Pons (tissue), 1 donor: ENCODE measurements at places on chromosomes 4 and X.

GRCh38 chrX:81201671-81202455 lies at the start of the genes HMGN5 and SH3BGRL:
HMGN5 (minus strand) TSS chrX:81201913; CDS start chrX:81121549, 80,364 bp downstream.
SH3BGRL (plus strand) TSS chrX:81202102; CDS start chrX:81202201, 99 bp downstream.
- DNase-seq: peak; percentile 79

- DNase-seq: no peak
These were observed 6.4 kb upstream of the HAUS7 start for GRCh38 chrX:153476666-153477363.

DNA sequence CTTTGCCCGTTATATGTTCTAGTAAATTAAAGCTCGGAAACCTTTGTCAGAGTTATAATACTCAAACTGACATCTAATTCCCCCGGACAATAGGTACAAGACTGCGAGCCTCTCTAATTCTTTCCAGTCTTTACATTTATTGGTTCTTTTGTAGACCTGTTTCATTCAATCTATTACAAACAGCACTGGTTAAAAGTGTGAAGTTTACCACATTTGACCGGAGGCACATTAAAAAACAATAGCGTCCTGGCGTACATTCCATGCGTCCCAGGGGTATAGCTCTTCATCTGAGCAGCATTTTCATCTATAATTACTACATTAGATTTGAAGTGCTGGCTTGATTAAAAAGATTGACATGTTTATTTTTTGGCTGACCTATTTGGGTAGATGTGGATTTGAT lies 49.9 kb upstream of the TENM3 start:
- DNase-seq: no peak

DNA sequence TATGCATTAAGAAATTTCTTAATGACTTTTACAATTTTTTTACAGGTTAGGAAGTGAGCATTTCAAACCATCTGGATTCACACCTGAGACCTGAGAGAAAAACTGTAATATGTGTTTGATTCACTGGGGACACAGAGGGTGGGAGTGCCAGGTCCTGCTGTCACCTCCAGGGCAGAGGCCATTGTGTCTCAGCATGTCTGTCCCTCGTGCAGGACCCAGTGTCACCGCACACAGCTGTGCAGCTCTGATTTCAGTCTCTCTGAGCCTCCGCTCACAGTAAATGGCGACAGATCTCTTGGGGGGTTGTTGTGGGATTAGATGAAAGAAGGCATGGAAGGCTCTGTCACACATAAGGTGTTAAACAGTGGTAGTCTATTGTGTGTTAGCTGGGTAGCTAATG lies 23.0 kb upstream of the CLDN24 start:
- no peak for DNase-seq

- DNase-seq: peak; percentile 98
These were observed 72.1 kb upstream of the IGFBP7 start for GRCh38 chr4:57182132-57182874.

GRCh38 chr4:177505171-177505615 lies 63.0 kb upstream of the AGA start:
- DNase-seq: no peak

- no peak for DNase-seq
These were observed 137.5 kb downstream of the PALLD start for GRCh38 chr4:168634276-168634802.

- no peak for DNase-seq
These were observed 20.1 kb upstream of the TCEAL4 start for GRCh38 chrX:103565197-103565596.

- no peak for DNase-seq
These were observed 20.5 kb downstream of the SLC25A5 start for GRCh38 chrX:119488749-119489148.

GRCh38 chr4:108140328-108140727 lies 28.4 kb downstream of the LEF1 start:
- no peak for DNase-seq

GRCh38 chr4:138983690-138984089 lies 31.9 kb upstream of the NOCT start:
- no peak for DNase-seq

DNA sequence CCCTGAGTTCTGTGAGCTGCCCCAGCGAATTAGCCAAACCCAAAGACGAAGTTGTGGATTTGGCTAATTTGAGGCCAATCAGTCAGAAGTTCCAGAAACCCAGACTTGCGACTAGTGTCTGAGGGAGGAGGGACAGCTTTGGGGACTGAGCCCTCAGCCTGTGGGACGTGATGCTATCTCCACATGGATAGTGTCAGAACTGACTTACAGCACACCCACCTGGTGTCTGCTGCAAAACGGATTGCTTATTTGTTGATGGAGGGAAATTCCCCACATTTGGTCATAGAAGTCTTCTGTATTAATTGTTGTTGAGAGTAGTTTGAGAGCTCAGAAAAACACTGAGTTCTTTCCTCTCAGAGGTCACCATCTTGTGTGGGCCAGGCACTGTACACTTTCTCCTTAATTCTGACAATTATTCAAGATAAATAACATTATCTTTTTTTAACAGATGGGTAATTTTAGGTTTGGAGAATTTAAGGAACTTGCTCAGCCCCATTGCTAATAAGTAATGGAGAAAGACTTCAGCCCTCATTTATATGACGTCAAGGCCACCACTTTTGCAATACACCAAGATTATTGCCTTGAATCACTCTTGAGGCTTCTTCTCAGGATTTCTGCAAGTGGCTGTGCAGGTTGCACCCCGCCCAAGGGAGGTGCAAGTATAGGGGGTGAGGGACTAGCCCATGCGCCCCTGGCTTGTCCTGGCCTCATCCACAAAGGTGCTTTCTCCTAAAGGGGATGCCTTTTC lies 16.7 kb downstream of the CLRN2 start:
- no peak for DNase-seq

GRCh38 chr4:80713409-80713808 lies 317.1 kb upstream of the BMP3 start:
- no peak for DNase-seq

DNA sequence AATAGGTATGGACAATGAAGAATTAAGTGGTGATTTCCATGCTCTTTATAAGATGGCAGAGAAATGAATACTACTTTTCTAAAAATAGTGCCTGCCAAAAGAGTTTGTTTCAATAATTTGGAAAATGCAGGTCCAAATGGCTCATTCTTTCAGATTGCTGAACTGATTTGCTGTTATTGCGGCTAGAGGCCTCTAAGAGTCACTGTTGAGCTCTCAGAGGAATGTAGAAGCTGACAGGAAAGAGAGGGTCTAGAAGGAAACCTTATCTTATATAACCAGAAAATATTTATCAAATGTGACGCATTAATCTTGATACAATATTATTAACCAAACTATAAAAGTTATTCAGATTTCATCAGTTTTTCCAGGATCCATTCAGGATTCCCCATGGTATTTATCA lies 65.7 kb upstream of the PAGE1 start:
- peak; percentile 20 for DNase-seq

DNA sequence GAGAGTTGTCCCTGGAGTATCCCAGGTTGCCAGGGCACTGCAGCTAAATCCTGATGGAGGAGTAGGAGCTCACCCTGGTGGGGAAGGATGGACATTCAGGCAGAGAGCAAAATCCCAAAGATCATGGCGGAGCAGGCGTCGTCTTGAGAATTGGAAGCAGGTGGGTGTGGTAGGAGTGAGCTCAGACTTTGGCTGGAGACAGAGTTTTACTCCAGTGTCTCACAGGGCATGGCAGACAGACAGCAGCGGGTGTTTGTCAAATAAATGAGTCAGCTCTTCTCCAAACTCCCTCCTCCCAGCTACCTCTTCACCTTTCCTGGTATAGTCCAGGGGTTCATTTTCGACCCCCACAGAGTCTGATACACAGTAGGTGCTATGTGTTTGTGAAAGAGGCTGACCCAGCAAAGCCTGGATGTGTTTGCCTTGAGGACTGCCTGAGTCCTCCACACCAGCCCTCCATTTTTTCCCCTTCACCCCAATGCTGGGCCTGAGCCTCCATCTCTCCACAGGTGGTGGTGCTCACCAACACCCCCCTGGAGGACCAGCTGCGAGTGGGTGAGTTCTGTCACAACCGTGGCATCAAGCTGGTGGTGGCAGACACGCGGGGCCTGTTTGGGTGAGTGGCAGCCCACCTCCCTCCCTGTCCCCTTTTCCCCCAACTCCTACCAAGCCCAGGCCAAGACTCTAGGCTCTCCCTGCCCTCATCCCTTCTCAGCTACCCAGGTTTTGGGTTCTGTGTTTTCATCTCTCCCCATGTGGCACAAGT lies 6.9 kb downstream of the UBA1 start:
- no peak for DNase-seq

- no peak for DNase-seq
These were observed 30.8 kb downstream of the SPINK2 start for GRCh38 chr4:56790691-56791091.

DNA sequence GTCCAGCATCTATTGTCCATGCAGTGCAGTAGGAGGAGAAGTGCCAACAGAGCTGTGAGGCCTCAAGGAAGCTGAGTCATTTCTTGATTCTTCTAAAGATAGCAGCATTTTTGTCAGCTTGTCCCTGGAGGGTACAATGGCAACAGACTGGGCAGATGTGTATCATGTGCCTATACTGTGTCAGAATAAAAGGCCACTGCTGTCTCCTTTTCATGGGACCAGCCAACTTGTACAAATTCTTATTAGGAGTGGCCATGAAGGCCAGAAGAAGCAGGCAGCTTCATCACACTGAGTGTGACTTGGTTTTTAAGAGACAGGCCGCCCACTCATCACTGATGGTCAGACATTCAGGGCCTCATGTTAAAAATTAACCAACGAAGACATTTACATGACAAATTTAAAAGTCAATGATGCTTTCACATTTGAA lies 185.0 kb upstream of the FAM241A start:
- no peak for DNase-seq

GRCh38 chrX:2502668-2503519 lies 2.1 kb upstream of the DHRSX start:
- DNase-seq: no peak

DNA sequence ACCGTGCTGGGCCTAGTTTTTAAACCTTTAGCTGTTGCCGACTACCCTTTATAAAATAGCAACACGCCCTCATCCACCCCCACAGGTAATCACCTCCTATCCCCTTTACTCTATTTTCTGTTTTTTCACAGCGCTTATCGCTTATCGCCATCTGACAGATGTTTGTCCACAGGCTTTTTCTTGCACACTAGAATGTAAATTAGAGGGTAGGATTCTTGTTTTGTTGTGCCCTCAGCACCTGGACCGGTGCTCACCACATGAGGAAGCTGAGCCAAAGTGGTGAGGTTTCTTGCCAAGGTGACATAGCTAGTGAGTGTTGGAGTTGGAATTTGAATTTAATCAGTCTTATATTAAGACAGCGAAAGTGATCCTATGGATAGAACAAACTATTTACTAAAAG lies 2.9 kb upstream of the RBBP7 start:
- no peak for DNase-seq

DNA sequence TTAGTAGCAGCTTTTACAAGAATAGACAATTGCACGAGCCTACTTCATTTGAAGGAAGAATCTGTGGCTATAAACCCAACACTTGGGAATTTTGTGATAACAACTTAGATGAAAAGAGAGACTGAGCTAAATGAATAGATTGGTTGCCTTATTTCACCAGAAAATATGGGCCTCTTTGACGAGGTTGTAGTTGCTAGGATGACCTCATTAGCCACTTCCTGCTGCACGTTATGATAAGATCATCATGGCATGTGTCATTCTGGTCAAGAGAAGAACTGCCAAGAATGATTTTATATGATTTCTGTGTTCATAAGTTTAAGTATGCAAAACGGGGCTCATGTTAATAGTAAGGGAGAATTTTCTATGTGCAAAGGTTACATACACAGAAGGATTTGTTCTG lies 321.9 kb upstream of the GIMD1 start:
- no peak for DNase-seq

GRCh38 chr4:152064282-152064681 lies 303.5 kb upstream of the GATB start:
- DNase-seq: no peak

GRCh38 chr4:140690093-140690492 lies 66.1 kb downstream of the TBC1D9 start:
- no peak for DNase-seq

GRCh38 chr4:176565049-176565448 lies 227.7 kb downstream of the VEGFC start:
- no peak for DNase-seq

GRCh38 chr4:112109360-112110058 lies 35.7 kb upstream of the FAM241A start:
- DNase-seq: peak; percentile 49

GRCh38 chr4:183945741-183946140 lies 40.6 kb downstream of the STOX2 start:
- DNase-seq: no peak

DNA sequence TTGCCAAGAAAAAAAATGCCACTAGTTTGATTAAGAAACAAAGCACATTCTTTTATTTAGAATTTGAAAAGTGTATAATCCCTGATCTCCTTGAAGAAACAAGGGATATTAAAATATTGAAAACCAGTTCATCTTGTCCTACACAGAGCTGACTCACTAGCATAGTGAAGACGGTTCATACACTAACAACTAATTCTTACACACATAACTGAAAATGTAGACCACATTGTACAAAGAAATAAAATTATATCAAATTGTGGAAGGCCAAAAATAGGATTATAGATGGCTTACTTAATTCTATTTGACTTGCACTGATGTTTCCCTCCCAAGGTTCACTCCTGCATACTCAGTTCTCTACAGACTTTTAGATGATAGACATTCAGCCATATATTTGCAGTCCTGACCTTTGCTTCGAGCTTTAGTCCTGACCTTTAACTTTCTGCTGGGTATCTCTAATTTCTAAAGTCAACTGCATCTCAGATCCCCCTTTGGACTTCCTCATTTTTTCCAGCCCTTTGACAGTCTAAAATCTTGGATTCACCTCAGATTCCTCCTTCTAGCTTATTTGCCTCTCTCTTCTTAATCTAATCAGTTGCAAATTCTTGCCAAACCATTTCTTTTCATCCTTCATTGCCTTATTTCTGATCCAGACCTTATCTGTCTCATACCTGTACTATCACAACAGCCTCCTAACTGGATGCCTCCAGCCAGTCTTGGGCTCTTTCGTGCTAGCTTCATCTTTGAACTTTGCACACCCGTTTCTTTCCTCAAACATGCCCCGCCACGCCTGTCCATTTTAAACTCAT lies 4.5 kb upstream of the WWC2 start:
- DNase-seq: no peak

GRCh38 chr4:150402871-150403272 lies 179.1 kb upstream of the MAB21L2 start:
- DNase-seq: peak; percentile 31

GRCh38 chr4:145734576-145735346 lies 54.8 kb downstream of the C4orf51 start:
- DNase-seq: peak; percentile 19

GRCh38 chrX:123648028-123648810 lies 84.6 kb downstream of the THOC2 start:
- no peak for DNase-seq

DNA sequence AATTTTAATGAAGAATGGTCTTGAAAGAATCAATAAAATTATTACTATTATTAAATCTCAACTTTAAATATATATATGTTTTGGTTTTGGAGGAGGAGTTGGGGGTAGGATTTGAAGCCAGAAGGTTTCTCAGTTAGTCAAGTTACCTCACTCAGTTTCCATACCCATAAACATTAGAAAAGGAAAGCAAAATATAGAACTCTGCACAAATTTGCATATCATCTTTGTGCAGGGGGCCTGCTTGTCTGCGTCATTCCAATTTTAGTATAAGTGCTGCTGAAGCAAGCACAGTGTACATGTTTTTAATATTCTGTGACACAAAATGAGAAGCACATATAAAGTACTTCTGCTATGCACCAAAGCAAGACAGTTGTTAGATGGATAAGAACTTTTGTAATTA lies 47.5 kb upstream of the SCRG1 start:
- DNase-seq: no peak
